Astrocyte of the spinal cord (primary cell): ENCODE measurements at places on chromosomes 1 and 21.
A peak's percentile ranks its signal among the peaks of the same experiment; 100 is the strongest.

- peak; percentile 46 for DNase-seq
Observed at GRCh38 chr1:101136739-101137138, 100.1 kb upstream of the S1PR1 start.

DNA sequence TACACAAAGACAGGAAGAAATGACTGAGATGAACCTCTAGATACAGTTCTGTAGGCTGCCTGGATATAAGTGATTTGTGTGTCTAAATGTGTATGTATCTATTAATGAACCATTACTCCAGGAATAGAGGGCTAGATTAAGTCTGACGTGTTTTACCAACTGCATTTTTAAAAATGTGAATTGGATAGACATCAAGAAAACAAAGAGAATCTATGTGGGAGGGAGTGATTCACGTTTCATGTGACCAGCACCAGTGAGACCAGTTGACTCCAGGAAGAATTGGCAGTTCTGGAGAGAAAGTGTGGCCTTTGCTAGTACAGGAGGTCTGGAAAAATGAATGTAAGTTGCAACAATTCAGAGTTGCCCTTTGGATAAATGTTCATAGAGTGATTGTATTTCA, 53.4 kb upstream of the RGS21 start:
- DNase-seq: peak; percentile 80

- no peak for DNase-seq
Observed at GRCh38 chr1:210918893-210919292, 215.1 kb downstream of the KCNH1 start.

DNA sequence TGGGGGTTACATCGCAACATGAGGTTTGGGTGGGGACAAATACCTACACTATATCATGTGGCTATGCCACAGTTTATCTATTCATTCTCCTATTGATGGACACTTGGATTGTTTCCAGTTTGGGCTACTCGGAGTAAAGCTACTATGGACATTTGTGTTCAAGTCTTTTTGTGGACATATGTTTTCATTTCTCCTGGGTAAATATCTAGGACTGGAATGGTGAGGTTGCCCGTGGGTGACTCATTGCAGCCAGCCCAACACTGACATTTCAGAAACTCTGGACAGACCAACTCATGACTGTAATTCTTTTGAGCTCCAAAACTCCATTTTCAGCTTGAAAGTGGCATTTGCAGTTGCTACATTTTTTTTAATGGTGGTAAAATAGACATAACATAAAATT, 82.7 kb downstream of the KAZN start:
- DNase-seq: peak; percentile 15

GRCh38 chr1:8456308-8456912, 138.5 kb downstream of the SLC45A1 start:
- DNase-seq: peak; percentile 69

GRCh38 chr1:66140072-66140471, 347.4 kb downstream of the PDE4B start:
- DNase-seq: no peak

GRCh38 chr1:107430540-107431228, 289.8 kb downstream of the NTNG1 start:
- DNase-seq: peak; percentile 35

DNA sequence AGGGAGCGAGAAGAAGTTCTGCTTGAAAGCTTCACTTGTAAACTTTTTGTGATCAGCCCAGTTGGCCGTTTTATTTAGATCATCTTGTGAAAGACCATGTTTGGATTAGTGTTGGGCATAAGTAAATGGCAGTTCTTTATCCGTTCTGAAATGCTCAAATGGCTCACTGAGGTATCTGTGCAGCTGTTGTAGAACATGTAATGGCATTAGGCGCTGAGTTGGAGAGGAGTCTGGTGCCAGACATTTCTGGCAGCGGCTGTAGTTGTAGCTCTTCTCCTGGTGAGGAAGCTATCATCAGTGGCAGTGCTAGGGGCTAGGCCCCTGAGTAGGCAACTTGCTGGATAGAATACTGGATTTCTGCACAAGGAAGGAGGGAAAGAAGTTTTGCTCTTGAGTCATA, 321.6 kb downstream of the LMO4 start:
- no peak for DNase-seq

GRCh38 chr1:190881064-190881463, 403.4 kb upstream of the BRINP3 start:
- no peak for DNase-seq

DNA sequence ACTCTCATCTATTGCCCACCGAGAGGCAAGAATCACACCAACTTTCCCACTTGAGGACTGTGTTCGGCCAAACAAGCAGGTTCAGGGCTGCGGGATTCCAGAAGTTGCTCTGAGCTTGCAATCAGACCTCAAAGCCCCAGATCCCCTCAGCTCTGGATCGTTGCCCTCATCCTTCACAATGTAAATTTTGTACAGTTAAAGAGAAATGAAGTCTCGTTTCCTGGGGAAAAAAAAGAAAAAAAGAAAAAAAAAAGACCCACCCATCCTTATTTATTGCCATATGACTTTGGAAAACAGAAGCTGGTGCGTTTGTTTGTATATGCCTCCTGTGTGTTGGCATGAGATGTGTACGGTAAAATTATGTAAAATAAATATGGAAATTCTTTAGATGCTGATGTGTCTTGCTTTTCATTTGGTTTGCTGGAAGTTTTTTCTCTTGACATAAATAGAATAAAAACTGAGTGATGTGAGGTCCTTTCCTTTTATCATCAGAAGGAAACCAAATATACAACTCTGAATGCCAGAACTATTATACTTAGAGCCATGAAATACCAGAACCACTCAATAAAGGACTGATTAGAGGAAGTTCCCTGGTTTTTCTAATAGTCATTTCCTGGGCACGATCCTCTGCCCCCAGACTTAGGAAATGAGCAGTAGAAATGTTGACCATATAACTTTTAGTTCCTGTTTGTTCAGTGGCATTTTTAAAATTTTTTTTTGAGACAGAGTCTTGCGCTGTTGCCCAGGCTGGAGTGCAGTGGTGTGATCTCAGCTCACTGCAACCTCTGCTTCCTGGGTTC, 48.7 kb downstream of the LHX4 start:
- no peak for DNase-seq

GRCh38 chr1:43970911-43971310, 1.1 kb downstream of the DPH2 start:
- no peak for DNase-seq

DNA sequence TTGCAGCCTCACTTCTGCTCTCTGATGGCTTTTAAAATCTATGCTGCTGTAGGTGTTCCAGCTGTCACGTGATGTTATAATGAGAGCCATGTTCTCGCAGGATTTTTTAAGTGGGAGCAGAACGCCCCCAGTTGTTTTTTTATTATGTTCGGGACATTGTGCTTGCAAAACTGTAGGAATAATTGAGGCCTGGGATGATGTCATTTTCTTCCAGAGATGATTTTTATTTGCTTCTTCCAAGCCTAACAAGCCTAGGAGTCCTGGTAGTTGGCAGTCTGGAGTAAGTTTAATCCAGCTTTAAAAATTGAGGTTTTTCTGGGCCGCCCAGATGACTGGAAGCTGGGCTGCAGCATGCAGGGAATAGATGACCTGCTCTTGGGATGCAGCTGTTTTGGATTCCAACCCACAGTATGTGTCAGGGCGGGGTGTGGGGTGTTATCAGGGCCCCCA, 34.6 kb upstream of the CHIT1 start:
- DNase-seq: no peak

- DNase-seq: no peak
Observed at GRCh38 chr1:96515925-96516324, 205.7 kb upstream of the PTBP2 start.

DNA sequence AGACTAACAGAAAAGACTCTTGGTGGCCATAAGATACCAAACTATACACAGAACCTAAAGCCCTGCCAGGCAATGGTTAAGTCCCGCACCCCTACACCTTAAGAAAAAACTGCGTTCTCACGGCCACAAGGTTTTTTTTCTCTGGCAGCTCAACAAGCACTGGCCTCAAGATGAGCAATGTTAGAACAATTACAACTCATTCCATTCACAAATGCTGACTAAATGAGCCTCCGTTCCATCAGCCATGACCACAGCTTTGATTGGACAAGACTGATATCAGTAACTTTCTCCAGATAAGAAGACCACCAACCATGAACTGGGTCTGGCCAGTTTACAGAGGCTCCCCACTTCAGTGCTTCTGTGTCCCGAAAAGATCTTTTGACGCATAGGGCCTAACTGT, 31.9 kb downstream of the SEC16B start:
- peak; percentile 62 for DNase-seq

GRCh38 chr1:34460193-34460592, 283.5 kb downstream of the C1orf94 start:
- no peak for DNase-seq

DNA sequence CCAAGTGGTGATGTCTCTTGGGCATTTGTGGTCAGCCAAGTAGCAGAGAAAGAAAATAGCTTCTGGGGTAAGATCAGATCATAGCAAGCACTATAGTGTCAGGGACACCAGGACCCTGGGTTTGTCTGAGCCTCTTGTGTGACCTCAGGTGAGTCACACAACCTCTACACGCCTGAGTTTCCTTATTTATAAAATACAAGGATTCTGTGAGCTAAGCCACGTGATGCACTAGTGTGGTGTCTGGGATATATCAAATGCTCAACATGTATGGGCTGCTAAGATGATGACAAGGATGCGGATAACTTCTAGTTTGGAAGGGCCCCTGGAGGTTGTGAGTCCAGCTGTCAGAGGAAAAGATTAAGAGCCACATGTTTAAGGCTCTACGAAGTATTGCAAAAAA, 24.5 kb upstream of the ZNF436 start:
- peak; percentile 85 for DNase-seq

GRCh38 chr1:18190598-18190997, 83.0 kb downstream of the IGSF21 start:
- no peak for DNase-seq

GRCh38 chr21:25647647-25648046, 8.6 kb downstream of the JAM2 start:
- no peak for DNase-seq

GRCh38 chr1:51644020-51644419, 27.1 kb downstream of the OSBPL9 start:
- no peak for DNase-seq

DNA sequence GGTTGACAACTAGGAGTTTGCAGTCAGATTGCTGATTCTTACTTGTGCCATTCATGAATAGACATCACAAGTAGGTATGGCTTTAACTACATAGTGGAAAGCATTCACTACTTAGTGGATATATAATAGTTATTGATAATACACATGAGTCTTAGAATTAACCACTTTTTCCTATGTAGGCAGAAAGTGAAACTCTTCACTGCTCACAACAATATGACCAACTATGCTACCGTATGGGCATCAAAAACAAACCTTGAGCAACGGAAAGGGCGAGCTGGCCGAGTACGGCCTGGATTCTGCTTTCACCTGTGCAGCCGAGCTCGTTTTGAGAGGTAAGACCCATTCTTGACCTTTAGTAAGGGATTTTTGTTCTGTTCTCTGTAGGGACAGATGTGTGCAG, 38.7 kb downstream of the DHX9 start:
- no peak for DNase-seq

- DNase-seq: peak; percentile 60
Observed at GRCh38 chr21:42080788-42081083, 9.6 kb downstream of the UMODL1 start.

DNA sequence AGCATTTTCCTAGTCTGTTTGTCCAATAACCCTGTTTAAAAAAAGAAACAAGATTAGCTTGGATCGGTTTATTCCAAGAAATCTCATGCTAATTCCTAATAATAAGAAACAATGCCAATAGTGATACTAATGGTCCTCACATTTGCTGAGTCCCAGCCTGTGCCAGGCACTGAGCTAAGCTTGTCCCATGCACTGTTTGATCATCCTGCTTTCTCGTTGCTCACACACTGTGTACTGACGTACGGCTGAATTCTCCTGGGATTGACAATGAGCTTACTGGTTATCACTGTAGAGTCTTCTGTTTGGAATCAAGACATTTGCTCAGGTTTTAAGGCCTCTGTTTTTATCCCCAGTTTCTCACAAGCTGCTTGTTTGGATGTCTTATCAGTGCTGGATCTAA, 71.1 kb downstream of the CACNA1E start:
- DNase-seq: no peak

GRCh38 chr1:62964141-62964540, 180.2 kb downstream of the ATG4C start:
- no peak for DNase-seq

DNA sequence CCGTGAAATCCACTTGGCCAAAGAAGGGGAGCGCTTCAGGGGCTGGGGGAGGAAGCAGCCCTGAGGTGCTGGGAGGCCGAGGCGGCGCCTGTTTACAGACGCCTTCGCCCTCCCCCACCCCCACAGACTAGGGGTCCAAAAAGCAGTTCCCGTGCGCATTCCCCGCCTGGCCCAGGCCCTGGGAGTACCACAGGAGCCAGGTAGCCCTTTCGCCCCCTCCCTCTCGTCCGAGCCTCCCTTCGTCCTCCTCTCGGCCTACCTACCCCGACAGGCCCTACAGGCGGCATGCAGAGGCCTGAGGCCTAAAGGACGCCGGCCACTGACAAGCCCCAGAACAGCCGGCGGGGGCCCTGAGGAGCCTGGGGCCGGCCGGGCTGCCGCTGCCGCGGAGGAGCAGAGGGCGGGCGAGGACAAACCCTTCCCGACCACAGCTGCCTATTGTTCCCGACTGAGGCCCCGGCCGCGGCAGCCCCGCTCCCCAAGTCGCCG, 522 bp downstream of the RC3H1 start:
- peak; percentile 61 for DNase-seq

DNA sequence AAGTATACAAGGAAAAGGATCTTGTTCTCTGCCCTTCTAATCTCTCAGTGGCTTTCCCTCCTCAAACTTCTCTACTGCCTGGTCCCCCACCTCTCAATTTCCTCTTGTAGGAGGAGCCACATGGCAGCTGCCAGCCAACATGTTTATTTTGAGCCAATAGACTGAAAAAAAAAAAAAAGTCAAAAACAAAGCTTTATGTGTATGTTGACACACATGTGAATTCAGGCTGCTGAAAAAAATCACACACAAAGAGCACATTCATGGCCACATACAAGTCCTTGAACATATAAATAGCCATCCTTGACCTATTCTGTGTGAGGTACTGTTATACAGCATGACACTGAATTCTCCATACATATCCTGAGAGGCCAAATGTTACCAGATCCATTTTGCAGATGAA, 3.7 kb downstream of the PTPN14 start:
- DNase-seq: no peak

DNA sequence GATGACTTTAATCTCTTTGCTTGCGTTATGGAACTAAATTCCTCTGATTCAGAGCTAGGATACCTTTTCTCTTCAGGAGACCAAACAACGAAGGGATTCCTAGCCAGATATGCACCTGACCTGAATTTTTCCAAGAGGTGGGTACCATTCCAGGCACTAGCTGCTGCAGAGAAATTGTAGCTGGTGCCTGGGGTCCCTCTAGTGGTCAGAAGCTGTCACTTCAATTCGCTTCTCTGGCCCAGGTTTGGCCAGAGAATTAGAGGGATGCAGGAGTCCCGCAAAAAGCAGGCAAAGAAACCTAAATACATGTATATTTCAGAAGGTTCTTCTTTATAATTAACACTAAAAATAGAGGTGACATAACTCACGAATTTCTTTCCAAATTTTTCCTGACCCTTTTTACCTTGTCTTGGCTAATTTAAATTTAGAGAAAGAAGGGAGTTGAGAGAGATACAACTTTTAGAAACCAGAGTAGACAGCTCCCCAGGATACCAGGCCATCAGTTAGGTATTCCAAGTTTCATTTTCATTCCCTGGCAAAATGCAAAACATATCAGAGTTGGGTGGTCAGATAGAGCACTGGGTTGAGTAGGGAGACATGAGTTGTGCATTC, 9.6 kb downstream of the ACKR1 start:
- peak; percentile 34 for DNase-seq

- no peak for DNase-seq
Observed at GRCh38 chr1:100544791-100545190, 6.9 kb downstream of the GPR88 start.

GRCh38 chr1:88891951-88892340, 579 bp upstream of the GTF2B start:
- DNase-seq: no peak
